ENCODE measurements at places on chromosomes 1 and 21.

- peak; percentile 76 for DNase-seq
Observed at GRCh38 chr1:226063224-226063976, 884 bp downstream of the H3-3A start.

GRCh38 chr1:59237900-59238299 is 59.0 kb upstream of the FGGY start:
- no peak for DNase-seq

GRCh38 chr21:15534450-15534886 is 195.3 kb upstream of the USP25 start:
- peak; percentile 29 for DNase-seq

DNA sequence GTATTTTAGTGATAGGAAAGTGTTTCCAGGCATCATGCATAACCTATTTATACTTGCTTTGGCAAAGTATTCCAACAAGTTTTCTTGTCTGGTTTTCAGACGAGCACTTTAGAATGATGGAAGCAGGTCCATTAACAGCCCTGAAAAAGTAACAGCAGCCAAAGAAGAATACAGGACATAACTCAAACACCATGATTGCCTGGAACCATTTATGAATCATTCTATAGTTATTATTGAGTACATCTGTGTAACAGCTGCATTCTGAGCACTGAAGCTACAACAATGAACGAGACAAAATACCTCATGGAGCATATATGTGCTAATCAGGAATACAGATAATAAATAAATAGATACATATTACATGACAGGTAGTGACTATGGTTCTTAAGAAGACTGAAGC is 12.6 kb downstream of the IL10RB start:
- no peak for DNase-seq

DNA sequence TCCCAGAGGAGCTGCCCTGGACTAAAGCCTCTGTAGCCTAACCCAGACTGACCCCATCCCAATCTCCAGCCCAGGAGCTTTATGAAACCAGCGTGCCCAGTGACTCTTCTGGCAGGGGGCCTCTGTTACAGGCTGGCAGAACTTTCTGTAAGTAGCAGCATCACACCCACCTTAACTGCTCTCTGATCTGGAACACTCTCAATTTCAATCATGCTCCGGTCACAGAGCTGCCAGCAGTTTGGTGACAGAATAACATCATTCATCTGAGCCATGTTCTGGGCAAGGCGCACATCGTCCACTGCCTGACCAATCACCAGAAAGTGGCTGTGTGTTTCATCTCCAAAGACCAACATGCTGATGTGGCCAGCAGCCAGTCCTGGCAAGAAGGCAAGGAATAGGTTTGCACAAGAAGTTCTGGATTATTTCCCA is 14.7 kb downstream of the ADCY10 start:
- no peak for DNase-seq

DNA sequence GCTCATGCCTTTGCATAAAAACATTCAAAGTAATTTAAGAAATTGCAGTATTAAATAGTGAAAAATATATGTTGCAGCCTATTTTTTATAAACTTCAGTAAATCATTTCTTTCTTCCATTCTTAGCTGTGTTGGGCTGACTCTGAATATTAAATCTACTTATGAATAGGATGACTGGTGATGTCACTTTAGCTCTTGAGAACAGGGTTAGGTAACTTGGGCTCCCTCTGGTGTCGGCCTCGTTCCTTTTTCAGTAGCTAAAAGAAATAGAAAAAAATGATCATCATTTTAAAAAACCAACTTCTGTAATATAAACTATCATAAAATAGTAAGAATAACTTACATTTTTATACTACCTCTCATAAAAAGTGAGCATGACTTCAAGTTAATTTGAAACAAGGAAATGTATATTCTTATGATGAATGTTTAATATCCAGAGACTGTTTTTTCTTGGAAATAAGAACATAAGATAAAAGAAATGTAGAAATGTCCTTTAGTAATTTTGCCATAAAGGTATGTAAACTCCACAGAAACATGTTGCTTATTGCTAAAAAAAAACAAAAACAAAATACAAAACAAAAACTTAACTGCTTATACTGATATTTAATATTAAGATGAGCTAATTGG is 26.8 kb upstream of the NCAM2 start:
- peak; percentile 76 for DNase-seq

- DNase-seq = no peak
Observed at GRCh38 chr1:92459871-92460320, 26.8 kb downstream of the GFI1 start.

GRCh38 chr1:101161619-101162018 is 75.2 kb upstream of the S1PR1 start:
- no peak for DNase-seq

GRCh38 chr1:47442842-47443529 is 5.1 kb downstream of the FOXD2 start:
- DNase-seq = no peak

- peak; percentile 60 for DNase-seq
Observed at GRCh38 chr1:84505493-84506001, 639 bp upstream of the SPATA1 start.

- no peak for DNase-seq
Observed at GRCh38 chr1:155873860-155874259, 14.5 kb downstream of the SYT11 start.

GRCh38 chr1:183871142-183871541 is 66.2 kb downstream of the RGL1 start:
- DNase-seq = no peak

DNA sequence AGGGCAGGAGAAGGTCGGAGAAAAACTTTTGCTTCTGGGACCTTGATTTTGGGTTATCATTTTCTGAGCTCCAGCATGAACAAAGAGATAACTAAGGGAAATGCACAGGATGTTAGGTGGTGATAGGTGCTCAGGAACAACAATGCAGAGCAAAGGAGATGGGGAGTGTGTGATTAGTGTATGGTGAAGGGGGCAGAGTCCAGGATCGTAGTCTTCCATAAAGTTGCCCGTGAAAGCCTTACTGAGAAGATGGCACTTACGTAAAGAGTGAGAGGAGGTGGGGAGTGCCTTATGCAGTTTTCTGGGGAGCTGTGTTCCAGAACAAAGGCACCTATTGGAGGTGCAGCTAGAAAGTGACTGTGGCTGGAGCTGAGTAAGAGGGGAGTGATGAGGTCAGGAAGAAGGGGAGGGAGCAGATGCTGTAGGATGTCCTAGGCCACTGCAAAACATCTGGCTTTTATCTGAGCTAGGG is 11.6 kb downstream of the KCNK1 start:
- DNase-seq = no peak

DNA sequence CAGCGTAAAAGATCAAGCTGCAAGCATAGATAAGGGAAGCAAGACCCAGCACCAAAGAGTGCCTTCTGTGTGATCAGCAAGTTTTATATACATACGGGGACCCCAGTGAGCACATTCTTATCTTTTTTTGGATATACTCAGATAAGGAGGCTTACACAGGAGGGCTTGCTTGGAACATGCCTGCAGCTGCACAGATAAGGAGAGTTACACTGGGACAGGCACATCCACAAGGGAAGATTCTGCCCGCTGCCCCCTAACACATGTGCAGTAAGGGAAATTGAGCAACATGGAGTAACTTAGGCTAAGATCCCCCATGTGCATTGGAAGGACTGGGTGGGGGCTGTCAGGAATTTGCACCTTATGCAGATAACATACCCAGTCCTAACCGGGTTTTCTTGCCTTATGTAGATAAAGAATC is 1334.8 kb downstream of the MRPL39 start:
- no peak for DNase-seq

DNA sequence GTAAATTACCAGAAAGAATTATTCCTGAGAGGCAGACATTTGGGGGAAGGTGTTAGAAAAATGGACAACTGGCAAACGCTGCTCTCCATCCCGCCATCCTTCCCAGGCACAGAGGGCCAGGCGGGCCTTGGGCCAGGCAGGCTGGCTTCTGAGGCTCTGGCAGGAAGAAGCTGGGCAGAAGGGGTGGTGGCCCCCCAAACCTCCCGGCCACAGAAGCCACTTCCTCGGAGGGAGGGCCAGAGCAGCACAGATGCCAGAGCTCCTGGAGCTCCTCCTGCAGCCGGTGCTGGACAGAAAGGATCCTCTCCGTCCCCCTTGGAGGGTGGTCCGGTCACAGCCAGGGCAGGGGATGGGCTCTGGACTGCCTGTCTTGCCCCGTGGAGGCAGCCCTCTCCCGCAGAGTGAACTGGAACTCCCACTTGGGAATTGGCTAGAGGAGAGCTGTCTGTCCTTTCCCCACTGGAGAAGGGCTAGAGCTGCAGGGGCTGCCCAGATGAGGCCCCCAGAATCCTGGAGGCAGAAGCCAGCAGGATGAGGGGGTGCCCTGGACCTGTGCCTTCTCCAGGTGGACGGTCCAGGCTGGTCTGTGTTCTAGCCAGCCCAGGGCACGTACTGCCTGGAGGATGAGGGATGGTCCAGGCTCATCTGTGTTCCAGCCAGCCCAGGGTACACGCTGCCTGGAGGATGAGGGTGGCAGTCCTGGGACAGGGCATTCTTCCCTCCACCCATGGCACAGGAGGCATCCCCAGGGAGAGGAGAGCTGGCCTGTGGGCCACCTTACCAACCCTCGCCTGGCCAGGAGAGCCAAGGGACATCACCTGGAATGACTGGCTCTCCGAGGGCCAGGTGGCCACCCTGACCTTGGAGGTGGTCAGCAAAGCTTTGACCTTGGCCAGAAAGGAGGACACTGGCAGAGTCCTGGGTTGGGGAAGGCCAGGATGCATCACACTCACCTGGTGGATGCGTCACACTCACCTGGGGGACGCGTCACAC is 47.4 kb upstream of the ACTRT2 start:
- no peak for DNase-seq

- peak; percentile 42 for DNase-seq
Observed at GRCh38 chr1:153288634-153289275, 24.0 kb downstream of the PGLYRP3 start.

DNA sequence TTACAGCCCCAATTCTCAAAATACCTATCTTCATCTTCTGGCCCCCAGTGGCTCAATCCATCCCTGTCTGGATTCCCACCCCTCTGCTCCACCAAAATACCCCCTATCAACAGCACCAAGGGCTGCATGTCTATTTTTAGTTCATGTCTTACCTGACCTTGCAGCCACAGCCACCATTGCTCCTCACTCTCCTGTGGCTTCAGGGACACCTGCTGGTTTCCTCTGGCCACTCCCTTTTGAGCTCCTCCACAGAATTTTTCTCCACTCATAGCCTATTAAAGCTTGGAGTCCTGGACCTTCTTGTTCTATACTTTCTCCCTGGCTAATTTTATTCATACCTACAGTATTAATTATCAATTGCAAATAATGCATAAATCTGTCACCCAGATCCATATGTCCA is 125.3 kb upstream of the NGF start:
- no peak for DNase-seq

DNA sequence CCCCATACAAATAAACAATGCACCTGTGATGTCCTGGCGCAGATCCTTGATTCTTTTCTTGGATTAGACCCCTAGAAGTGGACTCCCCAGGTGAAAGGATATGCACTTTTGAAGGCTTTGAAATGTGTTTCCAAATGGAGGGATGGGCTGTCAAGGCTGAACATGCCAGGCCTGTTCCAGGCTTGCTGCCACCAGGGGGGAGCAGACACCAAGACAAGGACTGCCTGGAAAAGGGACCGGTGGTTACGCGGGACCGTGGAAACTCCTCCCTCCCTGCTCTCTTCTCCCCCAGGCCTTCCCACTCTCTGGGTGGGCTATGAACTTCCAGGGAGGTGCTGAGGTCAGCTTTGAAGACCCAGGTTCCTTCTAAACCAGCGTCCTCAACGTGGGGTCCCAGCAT is 12.7 kb downstream of the C1QB start:
- DNase-seq = no peak

DNA sequence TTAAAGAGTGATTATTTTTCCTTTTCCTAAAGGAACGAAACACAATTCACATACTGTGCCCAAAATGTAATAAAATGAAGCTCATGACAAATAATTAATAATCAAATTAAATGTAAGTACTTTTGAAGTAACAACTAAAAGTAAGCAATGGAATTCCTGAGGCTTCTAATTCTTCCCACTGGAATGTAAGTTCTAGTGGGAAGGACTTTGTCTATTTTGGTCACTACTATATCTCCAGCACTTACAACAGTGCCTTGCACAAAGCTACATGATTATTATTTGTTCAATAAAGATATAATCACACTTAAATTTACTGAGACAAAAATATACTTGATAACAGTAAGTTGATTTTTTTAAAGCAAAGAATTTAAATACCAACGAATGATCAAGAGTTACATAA is 128.8 kb downstream of the COQ8A start:
- DNase-seq = no peak

- DNase-seq = no peak
Observed at GRCh38 chr1:84888753-84889152, 4.3 kb downstream of the LPAR3 start.

DNA sequence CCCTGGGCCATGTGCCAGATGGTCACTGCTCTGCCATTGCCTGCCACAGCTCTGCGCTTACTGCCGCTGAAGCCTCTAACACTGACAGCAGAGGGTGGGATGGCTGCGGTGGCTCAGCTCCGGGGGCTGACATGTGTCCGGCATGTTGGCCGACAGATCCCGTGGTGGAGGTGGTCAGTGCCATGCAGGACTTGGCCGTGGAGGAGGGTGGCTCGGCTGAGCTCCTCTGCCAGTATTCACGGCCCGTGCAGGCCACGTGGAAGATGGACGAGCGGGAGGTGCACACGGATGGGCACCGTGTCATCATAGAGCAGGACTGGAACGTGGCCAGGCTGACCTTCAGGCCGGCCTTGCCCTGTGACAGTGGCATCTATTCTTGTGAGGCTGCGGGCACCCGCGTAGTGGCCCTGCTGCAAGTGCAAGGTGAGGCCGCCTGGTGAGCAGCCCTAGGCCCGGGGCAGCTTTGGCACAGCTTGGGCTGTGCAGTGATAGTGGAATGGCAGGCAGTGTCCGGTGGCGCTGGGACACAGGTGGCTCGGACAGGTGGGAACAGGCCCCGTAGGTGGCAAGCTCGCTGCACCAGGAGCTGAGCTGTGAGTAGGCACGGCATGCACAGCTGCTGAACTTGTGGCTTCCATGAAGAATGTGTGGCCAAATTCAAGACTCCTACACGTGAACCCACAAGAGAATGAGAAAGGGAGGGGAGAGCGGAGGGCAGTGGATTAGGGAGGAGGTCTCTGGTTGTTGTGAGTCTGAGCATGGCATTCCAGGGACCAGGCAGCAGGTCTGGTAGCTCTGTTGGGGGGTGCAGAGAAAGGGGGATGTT is 91.8 kb downstream of the TRIM11 start:
- DNase-seq = no peak

DNA sequence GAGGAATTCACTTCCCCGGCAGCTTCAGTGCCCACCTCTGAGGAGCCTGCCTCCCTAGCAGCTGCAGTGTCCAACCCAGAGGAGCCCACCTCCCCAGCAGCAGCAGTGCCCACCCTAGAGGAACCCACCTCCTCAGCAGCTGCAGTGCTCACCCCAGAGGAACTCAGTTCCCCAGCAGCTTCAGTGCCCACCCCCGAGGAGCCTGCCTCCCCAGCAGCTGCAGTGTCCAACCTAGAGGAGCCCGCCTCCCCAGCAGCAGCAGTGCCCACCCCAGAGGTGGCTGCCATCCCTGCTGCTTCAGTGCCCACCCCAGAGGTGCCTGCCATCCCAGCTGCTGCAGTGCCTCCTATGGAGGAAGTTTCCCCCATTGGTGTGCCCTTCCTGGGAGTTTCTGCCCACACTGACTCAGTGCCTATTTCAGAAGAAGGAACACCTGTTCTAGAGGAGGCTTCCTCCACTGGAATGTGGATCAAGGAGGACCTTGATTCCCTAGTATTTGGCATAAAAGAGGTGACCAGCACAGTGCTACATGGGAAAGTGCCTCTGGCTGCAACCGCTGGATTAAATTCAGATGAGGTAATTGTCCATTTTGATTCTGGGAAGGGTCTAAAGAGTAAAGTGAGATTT is 77.4 kb upstream of the BMP8A start:
- DNase-seq = no peak
